HAP-1 (cell line): ENCODE measurements at places on chromosomes 5 and 9.
A peak's percentile ranks its signal among the peaks of the same experiment; 100 is the strongest.

DNA sequence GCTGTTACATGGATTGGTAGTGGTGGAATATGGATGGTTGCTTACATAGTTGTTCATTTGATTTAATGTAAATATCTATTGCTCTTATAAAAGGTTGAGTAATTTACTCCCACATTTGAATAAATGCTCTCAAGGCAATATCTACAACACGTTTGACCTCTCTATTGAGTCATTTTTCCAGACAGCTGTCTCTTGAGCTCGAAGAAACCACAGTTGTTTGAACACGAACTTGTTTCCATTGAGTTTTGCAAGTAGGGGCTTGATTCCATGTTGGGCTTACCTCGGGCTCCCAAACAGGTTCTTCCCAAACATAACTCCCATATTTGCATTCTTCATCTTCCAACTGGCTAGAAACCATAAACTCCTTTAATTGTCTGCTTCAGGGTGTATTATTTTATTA is 115.0 kb upstream of the HMHB1 start:
- no peak for DNase-seq

GRCh38 chr5:169691471-169691870 is 54.4 kb downstream of the DOCK2 start:
- no peak for DNase-seq

DNA sequence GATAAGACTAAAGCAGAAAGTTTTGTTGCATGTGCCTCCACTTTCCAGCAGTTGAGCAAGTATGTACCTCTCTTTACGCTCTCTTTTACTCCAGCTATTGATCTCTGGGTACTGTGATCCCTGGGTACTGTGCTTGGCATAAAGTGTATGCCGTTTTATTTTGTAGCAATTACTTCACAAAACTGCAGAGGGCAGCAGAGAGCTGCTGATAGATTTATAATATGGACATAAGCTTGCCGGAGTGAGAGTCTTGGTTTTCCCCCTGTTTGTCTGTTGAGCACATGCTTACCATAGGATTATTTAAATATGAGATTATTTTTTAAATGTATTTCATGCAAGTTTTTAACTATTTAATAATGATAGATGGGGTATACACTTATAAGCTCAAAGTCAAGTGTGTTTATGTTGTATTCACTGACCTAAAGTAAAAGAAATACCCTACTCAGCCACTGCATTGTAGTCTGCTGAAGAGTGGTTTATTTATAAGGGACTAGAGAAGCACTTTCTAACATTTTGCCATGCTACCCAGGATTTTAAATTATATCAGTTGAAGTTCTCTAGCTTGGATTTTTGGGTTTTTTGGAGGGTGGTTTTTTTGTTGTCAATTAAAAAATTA is 13.0 kb downstream of the TTC1 start:
- peak; percentile 65 for DNase-seq

GRCh38 chr9:113631871-113632665 is 168.5 kb downstream of the RGS3 start:
- no peak for DNase-seq

- no peak for DNase-seq
These were observed 390.0 kb upstream of the IRX4 start for GRCh38 chr5:2272755-2273154.

- no peak for DNase-seq
These were observed 884 bp upstream of the EGFLAM start for GRCh38 chr5:38257308-38258041.

DNA sequence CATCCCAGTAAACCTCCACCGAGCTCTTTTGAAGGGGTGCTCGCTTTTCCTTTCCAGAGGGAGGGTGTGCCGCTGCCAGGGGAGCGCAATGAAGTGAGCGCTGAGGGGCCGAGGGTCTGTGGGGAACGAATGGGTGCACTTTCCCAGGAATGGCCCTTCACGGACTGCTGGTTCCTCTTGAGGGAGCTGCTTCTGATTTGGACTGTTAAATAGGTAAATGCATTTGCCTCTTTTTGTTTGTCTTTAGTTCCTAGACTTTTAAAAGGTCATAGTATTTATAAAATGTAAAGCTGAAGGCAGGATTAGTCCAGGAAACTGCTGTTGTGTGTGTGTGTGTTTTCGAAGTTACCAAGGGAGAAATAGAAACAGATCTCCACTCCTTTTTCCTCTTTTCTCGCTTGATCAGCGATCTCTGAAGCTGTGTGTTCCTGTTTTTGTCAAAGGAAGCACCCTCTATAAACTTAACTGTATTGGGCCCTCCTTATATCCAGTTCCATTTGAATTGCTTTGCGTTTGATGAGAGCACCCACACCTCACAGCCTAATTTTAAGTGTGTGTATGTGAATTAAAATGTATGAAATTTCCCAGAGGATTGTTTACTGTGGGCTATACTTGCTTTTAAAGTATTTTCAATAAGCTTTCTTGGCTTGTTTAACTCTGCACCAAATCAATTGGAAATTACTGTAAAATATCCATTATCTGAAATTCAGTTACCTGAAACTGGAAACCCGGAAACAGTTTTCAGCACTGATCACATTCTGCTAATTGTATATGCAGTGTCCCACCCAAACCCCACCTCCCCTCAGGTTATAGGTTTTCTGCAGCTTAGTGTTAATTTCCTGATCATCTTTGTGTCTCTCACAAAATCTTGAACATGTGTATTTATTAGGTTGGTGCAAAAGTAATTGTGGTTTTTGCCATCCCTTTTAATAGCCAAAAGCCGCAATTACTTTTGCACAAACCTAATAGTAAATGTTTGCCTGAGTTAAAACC is 966 bp downstream of the SNX2 start:
- peak; percentile 55 for DNase-seq

- DNase-seq: peak; percentile 6
These were observed 145.6 kb downstream of the LURAP1L start for GRCh38 chr9:12920437-12920836.

- DNase-seq: no peak
These were observed 1.3 kb upstream of the ST8SIA4 start for GRCh38 chr5:100904259-100904861.

- no peak for DNase-seq
These were observed 5.2 kb upstream of the FCN1 start for GRCh38 chr9:134922932-134923240.

DNA sequence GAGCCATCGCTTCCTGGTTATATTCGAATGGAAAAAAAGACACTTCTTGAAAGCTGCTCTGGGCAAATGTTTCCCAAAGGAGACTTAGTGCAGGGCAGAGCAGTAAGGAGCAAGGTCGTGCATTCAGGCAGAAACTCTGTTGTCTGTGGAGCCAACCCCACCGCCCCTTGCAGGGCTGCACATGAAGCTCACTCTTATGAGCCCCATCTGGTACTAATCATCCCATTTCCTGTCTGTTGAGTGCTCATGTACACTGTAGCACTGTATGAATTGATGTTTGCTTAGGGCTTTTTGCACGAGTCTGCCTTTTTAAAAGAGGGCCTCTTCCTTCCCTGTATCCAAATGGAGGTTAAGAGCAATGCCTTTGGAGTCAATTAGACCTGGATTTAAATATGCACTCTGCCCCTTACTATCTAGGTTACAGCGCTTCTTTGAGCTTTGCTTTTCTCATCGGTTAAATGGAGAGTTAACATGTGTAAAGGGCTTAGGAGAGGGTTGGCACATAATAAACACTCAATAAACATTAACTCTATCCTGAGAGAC is 25.4 kb downstream of the HMHB1 start:
- no peak for DNase-seq

GRCh38 chr9:97845130-97845529 is 7.9 kb upstream of the FOXE1 start:
- DNase-seq: no peak

- DNase-seq: no peak
These were observed 29.1 kb upstream of the IRX2 start for GRCh38 chr5:2780421-2781171.
